SJCRH30 (cell line): ENCODE measurements at places on chromosomes 11 and 22. TPM values are rescaled to one million over a fixed set of nuclear protein-coding genes. Genes with fewer than 3 reads are reported as not detected.

GRCh38 chr22:22921575-22921974, 34.0 kb downstream of the IGLL5 start:
- DNase-seq: no peak

The YPEL1 gene
- total RNA-seq: 3.2 and 4.0 TPM in 2 replicates

DNA sequence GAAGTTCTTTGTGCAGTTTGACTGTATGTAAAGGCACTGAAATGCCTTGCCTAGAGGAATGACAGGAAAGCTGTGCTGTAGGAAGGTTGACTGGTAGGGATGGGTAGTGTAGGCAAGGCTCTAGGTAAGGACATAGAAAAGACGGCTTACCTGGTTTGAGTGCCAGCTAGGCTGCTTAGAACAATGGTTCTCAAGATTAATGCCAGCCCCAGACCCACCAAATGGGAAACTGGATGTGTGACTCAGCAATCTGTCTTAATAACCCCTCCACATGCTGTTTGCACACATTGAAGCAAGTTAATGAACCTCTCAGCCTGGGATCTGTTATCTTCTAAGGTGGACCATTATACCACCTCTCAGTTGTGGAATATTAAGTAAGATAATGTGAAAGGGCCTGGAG, 3.7 kb downstream of the RPS3 start:
- DNase-seq: no peak

The KCNK4 gene
- not detected in 2 replicates for total RNA-seq

- no peak for DNase-seq
Measured at GRCh38 chr11:65355776-65356393, 1.3 kb downstream of the TIGD3 start.

DNA sequence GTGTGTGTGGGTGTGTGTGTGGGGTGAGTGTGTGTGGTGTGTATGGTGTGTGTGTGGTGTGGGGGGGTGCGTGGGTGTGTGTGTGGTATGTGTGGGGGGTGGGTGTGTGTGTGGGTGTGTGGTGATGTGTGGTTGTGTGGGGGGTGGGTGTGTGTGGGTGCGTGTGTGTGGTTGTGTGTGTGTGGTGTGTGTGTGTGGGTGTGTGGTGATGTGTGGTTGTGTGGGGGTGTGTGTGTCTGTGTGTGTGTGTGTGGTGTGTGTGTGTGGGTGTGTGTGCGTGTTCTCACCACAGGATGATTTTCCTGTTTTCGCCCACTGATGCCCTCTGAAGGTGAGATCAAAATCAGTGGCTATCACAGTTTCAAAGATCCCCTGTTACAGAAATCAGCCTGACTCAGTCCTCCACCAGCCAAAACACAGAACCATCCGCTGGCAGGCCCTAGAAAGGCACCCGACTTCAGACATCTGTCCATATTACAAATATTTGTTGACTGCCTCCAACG, 24.7 kb downstream of the CPT1A start:
- DNase-seq: no peak

The KCNJ5 gene
- total RNA-seq: 3.1 and 3.2 TPM in 2 replicates

GRCh38 chr22:47678048-47678447, 915.6 kb downstream of the TBC1D22A start:
- DNase-seq: no peak

DNA sequence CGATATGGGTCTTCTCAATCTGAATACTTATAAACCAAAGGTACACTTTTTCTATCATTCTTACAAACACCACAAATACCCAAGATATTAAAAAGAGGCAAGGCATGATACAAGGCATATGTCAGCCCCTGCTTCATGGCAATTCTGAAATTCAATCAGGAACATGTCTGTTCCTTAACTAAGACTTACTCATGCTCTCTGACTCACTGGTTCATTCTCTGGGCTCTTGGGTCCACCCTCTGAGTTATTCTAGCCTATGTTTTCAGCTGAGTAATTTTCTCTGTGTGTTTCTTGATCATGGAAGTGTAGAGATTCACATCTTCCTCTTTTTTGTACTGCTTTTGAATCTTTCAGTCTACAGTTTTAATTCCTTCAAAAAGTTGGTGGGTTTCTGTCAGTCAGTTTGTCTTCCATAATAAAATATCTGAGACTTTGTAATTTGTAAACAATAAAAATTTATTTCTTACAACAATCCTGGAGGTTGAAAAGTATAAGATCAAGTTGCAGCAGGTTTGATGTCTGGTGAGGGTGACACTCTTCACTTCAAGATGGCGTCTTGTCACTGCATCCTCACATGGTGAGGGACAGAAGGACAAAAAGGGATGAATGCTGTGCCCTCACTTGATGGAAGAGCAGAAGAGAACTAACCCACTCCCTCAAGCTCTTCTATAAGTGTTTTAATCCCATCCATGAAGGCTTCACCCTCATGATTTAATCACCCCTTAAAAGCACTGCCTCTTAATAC, 211.7 kb downstream of the FAM76B start:
- no peak for DNase-seq
